ENCODE measurements at places on chromosomes 11 and 22.

GRCh38 chr11:112339566-112339965, 78.9 kb upstream of the PLET1 start:
- DNase-seq, result no peak

GRCh38 chr11:65066315-65066714, 8.0 kb upstream of the NAALADL1 start:
- DNase-seq, result no peak

DNA sequence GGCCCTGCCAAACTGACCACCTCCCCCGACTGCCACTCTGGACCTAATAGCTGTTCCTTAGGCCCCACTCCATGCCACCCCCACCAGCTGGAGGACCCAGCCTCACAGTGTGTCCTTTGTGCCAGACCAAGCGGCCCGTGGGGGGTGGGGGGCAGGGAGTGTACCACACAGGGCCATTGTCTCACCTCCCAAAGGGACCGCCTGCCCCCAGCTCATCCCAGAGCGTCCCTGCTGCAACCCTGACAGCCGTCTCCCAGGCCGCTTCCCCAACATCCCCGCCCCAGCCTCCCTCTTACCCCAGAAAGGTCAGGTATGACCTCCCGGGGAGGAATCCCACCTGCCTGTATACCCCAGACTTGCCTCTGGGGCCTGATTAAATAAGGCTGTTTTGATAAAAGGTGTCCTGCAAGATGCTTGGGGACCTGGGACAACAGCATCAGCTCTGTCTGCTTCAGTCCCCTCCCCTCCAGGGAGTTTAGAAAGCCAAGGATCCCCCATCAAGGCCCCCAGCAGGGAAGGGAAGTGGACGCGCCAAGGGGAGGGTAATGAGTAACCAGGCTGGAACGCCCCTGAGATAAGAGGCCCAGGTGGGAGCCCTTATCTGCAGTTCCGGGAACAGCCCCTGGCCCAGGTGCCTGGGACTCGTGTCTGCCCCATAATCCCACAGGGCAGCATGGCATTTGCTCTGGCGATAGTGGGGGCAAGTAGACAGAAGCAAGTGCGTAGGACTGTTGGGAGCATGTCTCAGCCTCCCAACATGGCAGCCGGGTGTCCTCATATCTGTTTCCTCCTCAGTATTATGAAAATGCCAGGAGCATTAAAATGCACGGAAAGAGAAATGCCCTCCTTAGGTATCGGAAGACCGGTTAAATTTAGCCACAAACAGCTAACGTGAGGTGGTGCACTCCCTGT, 9.0 kb downstream of the CDC42EP1 start:
- no peak for DNase-seq

- peak; percentile 47 for DNase-seq
These were observed 12.2 kb upstream of the MFNG start for GRCh38 chr22:37498289-37498909.

DNA sequence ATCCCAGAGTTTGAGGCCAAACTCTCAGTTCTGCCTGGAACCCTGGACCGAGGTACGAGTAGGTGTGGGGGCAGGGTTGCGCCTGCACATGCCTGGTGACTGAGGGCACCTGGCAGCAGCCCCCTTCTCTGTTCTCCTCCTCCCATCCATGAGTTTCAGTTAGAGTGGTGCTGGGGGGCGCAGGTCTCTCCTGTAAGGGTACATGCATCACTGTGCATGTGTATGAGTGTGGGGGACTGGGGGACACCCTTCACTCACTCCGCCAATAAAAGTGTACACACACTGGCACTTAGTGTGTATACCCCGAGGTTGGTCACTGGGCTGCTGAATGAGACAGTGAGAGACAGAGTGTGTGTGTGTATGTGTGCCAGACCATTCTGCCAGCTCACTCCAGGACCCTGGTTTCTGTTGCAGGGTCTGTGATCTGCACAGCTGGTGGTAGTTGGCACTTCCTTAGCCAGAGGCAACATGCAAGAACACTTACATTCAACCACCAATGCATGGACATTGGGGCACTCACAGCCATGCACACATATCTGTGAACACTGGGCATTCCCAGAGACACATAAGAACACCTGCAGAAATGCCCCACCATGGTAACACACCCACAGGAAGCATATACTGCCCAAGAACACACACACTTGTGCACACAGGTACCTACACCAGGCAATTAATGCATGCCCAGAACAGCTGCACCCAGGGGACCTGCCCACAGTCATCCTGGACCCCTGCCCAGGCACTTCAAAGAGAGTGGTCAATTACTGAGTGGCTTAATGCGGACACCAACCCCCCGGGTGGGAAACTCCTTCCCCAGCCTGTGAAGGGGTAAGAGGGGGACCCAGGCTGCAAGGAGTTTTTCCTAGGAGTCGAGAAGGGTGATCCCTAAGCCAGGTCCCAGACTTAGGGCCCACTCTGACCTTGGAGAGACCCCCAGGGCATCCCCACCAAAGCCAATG, 1.2 kb upstream of the NRXN2 start:
- no peak for DNase-seq

- no peak for DNase-seq
These were observed 6.4 kb upstream of the GTSE1 start for GRCh38 chr22:46290121-46290842.

DNA sequence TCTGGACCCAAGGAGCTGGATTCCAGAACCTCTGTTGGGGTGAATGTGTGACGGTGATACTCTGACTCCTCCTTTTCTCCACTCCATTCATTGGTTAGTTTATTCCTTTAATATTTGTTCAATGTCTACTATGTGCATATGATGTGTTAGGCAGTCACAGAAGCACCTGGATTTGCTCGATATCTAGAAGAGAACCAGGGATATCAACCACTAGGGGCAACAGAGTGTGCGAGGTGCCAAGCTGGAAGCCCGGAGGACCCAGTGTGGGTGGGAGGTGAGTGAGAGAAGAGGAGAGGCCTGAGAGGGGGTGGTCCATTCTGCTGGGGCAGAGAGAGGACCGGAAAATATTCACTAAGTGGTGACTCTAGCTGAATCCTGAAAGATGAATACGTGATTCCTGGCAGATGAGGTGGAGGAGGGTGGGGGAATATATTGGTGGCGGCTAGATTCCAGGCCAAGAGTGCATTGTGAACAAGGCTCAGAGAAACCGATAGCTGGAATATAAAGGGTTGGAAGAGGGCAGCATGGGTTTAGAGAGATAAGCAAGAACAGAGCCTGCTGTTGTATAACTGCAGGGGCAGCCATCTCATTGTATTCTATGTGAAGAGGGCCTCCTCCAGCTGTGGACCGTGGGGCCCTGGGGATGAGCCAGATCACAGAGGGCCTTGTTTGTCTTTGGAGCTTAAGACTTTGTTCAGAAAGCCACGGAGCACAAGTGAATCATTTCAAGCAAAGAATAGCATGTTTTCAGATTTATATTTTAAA, 6.9 kb upstream of the TIMP3 start:
- no peak for DNase-seq

All from stimulated activated CD8-positive, alpha-beta memory T cell treated with anti-CD3 and anti-CD28 coated beads, Interleukin-2, amount 100 ng/mL, for 1 hour (primary cell).